HCT116 (cell line): ENCODE measurements at places on chromosomes 5 and 9. TPM values are rescaled to one million over a fixed set of nuclear protein-coding genes. Genes with fewer than 3 reads are reported as not detected.

TIMD4 gene
- total RNA-seq: not detected

URM1 gene
- total RNA-seq: 51.6 TPM

IFNA21 gene
- not detected for total RNA-seq

GCNT1 gene
- total RNA-seq: 5.8 TPM

MEIKIN gene
- total RNA-seq: not detected

TUSC1 gene
- not detected for total RNA-seq

NMUR2 gene
- total RNA-seq: not detected

DOLK gene
- total RNA-seq: 12.0 TPM

ANKRD20A1 gene
- total RNA-seq: 5.2 TPM

ANKRD18A gene
- total RNA-seq: 24.2 TPM

PCDHGB4 gene
- total RNA-seq: not detected

PCDHB13 gene
- 0.22 TPM for total RNA-seq

RGMB gene
- 18.3 TPM for total RNA-seq

OTP gene
- 0.07 TPM for total RNA-seq

PCDHGA3 gene
- total RNA-seq: not detected

ACSL6 gene
- 2.3 TPM for total RNA-seq

NIM1K gene
- 0.44 TPM for total RNA-seq

CBY3 gene
- not detected for total RNA-seq

ZNF366 gene
- total RNA-seq: not detected

ADAMTS16 gene
- total RNA-seq: 2.4 TPM

NPR3 gene
- 0.39 TPM for total RNA-seq

FGF18 gene
- 0.96 TPM for total RNA-seq

ENHO gene
- total RNA-seq: 6.1 TPM

CCNI2 gene
- 1.4 TPM for total RNA-seq

PRLR gene
- total RNA-seq: 0.10 TPM

DBN1 gene
- total RNA-seq: 144 TPM
